ENCODE measurements at places on chromosomes 2 and 18.

DNA sequence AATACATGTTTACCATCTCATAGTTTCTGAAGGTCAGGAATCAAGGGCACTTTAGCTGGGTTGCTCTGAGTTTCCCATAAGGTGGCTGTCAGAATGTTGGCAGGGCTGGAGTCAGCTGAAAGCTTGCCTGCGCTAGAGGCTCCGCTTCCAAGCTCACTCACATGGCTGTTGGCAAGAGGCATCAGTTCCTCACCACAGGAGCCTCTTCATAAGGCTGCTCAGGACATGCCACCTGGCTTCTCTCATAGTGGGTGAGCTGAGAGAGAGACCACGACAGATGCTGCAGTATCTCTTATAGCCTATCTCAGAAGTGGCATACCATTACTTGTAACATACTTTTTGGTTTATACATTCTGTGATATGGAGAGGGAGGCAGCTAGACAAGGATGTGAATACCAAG, 7.2 kb downstream of the HADHB start:
- no peaks in the 10 kb centered on the region for H3K36me3 ChIP-seq
- H3K27me3 ChIP-seq, result no peaks in the 10 kb centered on the region
- H3K27ac ChIP-seq, result no peak overlapping the region
- DNase-seq, result no peak
- no peak overlapping the region for H3K4me3 ChIP-seq
- H3K4me1 ChIP-seq, result peaks cover 33% of the 10 kb centered on the region

GRCh38 chr2:191869781-191870180, 22.9 kb upstream of the CAVIN2 start:
- H3K27ac ChIP-seq, result no peak overlapping the region
- no peaks in the 10 kb centered on the region for H3K36me3 ChIP-seq
- no peaks in the 10 kb centered on the region for H3K27me3 ChIP-seq
- H3K4me1 ChIP-seq, result peaks cover 22% of the 10 kb centered on the region

DNA sequence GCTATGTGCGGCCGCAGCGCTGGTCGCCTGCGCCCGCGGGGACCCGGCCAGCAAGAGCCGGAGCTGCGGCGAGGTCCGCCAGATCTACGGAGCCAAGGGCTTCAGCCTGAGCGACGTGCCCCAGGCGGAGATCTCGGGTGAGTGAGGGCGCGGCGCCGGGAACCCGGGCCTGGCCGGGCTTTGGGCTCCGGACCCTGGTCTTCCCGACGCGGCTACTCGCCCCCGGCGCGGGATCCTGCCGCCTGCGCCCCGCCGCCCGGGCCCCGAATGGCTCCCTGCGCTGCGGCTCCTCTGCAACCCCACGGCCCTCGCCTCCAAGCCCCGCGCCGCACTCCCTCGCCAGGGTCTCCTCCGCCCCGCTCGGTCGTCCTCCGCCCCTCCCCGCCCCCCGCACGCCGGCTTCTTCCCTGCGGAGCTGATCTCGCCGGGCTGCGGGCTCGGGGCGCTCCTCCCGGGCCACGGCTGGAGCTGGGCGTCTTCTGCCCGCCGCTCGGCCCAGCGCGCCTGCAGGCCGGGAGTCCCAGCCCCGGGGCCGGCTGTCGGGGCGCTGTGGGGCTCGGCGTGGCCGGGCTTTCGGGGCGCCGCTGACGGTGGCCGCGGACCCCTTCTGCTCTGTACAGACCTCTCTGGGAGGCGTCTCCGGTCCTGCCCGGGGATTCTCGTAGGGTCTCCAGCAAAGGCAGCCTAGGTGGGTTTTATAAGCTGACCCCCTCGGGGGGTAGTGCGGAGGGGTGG, 652 bp downstream of the GPC1 start:
- H3K4me3 ChIP-seq, result peak overlapping the region; percentile 59
- peaks cover 77% of the 10 kb centered on the region for H3K27me3 ChIP-seq
- peak; percentile 80 for DNase-seq
- no peaks in the 10 kb centered on the region for H3K36me3 ChIP-seq

GRCh38 chr2:148459377-148459778, 185.2 kb upstream of the EPC2 start:
- H3K27ac ChIP-seq, result no peak overlapping the region
- H3K36me3 ChIP-seq, result peaks cover 3% of the 10 kb centered on the region
- no peaks in the 10 kb centered on the region for H3K27me3 ChIP-seq
- no peak for DNase-seq
- H3K4me3 ChIP-seq, result no peak overlapping the region

GRCh38 chr2:60966507-60967405, 50.8 kb upstream of the PEX13 start:
- no peak for DNase-seq
- H3K4me3 ChIP-seq, result no peak overlapping the region

GRCh38 chr2:230946429-230947234, 21.6 kb upstream of the GPR55 start:
- no peaks in the 10 kb centered on the region for H3K4me1 ChIP-seq
- no peak overlapping the region for H3K27ac ChIP-seq
- H3K4me3 ChIP-seq, result no peak overlapping the region
- no peak for DNase-seq
- H3K36me3 ChIP-seq, result no peaks in the 10 kb centered on the region

- H3K4me3 ChIP-seq, result no peak overlapping the region
- no peaks in the 10 kb centered on the region for H3K4me1 ChIP-seq
- H3K36me3 ChIP-seq, result no peaks in the 10 kb centered on the region
- no peaks in the 10 kb centered on the region for H3K27me3 ChIP-seq
- no peak for DNase-seq
- no peak overlapping the region for H3K27ac ChIP-seq
These were observed 736.0 kb upstream of the CELF4 start for GRCh38 chr18:38301621-38302020.

- no peak overlapping the region for H3K4me3 ChIP-seq
- no peaks in the 10 kb centered on the region for H3K27me3 ChIP-seq
- DNase-seq, result no peak
- peaks cover 22% of the 10 kb centered on the region for H3K4me1 ChIP-seq
- H3K36me3 ChIP-seq, result no peaks in the 10 kb centered on the region
These were observed 2.9 kb upstream of the ME2 start for GRCh38 chr18:50875966-50876536.

- no peak overlapping the region for H3K4me3 ChIP-seq
- H3K4me1 ChIP-seq, result no peaks in the 10 kb centered on the region
- H3K27me3 ChIP-seq, result no peaks in the 10 kb centered on the region
- no peak overlapping the region for H3K27ac ChIP-seq
- H3K36me3 ChIP-seq, result no peaks in the 10 kb centered on the region
These were observed 347.5 kb downstream of the CELF4 start for GRCh38 chr18:37218022-37218590.

DNA sequence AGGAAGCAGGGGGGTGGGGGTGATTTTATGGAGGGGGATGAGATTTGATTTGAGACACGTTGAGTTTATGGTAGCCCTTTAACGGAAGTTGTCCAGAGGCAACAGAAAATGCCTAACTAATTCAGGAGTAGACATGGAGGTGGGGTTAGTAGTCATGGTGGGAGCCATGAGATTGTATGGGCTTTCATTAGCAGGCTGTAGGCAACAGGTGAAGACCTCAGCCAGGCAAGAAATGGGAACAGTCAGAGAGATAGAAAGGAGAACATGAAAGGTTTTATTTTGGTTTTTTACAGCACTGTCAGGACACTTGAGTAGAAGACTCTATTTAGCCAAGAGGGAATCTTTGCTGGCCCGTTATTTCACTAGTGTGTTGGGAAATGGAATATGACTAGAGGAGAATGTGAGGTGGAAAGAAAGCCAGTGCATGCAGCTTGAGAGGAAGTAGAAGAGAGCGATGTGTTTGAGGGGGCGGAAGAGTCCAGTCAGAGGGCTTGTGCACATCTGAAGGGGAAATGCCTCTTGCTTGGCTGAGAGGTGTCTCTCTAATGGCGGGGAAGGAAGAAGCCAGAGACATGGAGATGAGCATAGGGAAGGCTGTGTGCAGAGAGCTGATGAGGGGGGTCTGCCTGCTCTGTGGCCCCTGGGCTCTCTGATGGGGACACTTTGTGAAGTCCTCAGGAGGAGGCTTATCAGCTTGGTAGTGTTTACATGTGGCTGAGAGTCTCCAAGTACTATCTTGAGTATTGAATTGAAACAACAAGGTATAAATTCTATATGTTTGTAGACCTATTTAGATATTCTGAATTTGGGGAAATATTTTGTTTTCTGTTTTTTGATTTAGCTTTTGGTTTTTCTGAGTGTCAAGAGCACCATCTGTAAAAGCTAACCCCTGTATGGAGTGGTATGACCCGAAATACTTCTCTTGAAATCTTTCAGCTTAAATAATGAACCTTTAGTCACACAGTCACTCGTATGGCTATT, 66.9 kb upstream of the ITM2C start:
- H3K4me3 ChIP-seq, result no peak overlapping the region
- no peaks in the 10 kb centered on the region for H3K27me3 ChIP-seq
- peaks cover 36% of the 10 kb centered on the region for H3K36me3 ChIP-seq
- H3K27ac ChIP-seq, result peak overlapping the region; percentile 63
- no peak for DNase-seq

- peaks cover 47% of the 10 kb centered on the region for H3K36me3 ChIP-seq
- no peak overlapping the region for H3K27ac ChIP-seq
- DNase-seq, result no peak
These were observed 313.3 kb downstream of the AGAP1 start for GRCh38 chr2:235806986-235807750.

DNA sequence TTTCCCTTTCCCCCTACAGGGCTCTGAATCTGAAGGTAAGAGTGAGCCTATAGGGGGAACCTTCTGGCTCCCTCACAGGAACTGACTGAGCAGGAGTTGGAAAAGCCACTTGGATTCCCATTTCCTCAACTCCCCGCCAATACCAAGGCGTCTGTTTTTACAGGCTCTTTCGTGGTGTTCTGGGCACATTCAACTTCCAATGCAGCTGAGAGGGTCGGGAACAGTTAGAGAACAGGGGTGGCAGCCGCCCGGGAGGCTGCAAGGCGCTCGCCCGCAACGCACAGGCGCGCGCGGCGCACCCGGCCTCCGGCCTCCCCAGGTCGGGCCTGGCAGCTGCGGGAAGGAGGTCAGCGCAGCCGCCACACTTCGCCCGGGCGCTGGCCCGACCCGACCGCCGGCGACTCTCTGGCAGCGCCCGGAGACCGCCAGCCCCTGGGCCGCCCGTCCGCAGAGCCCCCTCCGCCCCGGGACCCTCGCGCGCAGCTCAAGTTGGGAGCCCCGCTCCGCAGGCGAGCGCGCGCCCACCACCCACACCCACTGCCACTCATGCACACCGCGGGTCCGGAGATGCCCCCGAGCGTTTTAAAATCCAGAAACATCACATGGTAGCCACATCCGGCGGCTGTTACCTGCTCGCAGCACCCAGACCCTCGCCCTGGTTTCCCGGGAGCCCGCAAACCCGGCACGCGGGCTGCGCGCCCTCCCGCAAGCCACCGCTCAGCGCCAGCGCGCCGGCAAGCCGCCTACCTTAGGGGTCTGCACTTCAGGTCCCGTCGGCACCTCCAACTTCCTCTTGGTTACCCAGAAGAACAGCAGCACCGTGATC, 816 bp downstream of the GALNT14 start:
- no peak overlapping the region for H3K27ac ChIP-seq
- peaks cover 7% of the 10 kb centered on the region for H3K4me1 ChIP-seq
- no peak for DNase-seq
- peak overlapping the region; percentile 38 for H3K4me3 ChIP-seq
- peaks cover 34% of the 10 kb centered on the region for H3K27me3 ChIP-seq

GRCh38 chr2:232960862-232961261, 52.2 kb downstream of the NGEF start:
- H3K4me3 ChIP-seq, result no peak overlapping the region
- no peak for DNase-seq
- H3K27me3 ChIP-seq, result no peaks in the 10 kb centered on the region
- H3K27ac ChIP-seq, result no peak overlapping the region
- no peaks in the 10 kb centered on the region for H3K4me1 ChIP-seq

DNA sequence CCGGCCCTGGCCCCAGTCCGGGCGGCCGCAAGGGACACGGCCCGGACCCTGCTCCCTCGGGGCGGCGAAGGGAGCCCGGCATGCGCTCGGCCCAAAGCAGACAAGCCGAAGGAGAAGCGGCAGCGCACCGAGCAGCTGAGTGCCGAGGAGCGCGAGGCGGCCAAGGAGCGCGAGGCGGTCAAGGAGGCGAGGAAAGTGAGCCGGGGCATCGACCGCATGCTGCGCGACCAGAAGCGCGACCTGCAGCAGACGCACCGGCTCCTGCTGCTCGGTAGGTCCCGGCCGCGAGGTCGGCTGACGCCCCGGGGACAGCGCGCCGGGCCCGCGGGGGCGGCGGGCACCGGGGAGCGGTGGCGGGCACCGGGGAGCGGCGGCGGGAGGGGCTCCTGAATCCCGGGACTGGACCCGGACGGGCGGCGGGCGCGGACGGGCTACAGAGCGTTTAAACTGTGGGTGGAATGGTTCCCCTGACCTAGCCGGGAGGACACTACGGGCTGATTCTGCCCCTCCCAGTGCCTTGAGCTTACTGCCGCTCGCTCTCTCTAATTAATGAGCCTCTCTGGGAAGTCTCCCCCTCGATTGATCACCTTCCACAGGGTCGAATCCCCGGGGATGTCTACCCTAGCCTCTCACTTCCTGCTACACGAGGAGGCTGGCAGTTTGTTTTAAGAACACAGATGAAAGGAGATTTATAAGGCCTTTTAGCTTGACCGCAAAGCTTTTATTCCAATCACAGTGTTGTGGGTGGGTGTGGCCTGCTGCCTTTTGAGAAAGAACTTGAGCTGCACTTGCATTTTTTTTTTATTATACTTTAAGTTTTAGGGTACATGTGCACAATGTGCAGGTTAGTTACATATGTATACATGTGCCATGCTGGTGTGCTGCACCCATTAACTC, 853 bp downstream of the GNAL start:
- peak overlapping the region; percentile 52 for H3K4me3 ChIP-seq
- H3K27me3 ChIP-seq, result peaks cover 65% of the 10 kb centered on the region
- no peak overlapping the region for H3K27ac ChIP-seq
- peaks cover 18% of the 10 kb centered on the region for H3K4me1 ChIP-seq
- no peaks in the 10 kb centered on the region for H3K36me3 ChIP-seq

- no peak overlapping the region for H3K4me3 ChIP-seq
- no peaks in the 10 kb centered on the region for H3K36me3 ChIP-seq
- H3K27ac ChIP-seq, result no peak overlapping the region
These were observed 5.2 kb downstream of the TTC39C start for GRCh38 chr18:24019641-24020331.

DNA sequence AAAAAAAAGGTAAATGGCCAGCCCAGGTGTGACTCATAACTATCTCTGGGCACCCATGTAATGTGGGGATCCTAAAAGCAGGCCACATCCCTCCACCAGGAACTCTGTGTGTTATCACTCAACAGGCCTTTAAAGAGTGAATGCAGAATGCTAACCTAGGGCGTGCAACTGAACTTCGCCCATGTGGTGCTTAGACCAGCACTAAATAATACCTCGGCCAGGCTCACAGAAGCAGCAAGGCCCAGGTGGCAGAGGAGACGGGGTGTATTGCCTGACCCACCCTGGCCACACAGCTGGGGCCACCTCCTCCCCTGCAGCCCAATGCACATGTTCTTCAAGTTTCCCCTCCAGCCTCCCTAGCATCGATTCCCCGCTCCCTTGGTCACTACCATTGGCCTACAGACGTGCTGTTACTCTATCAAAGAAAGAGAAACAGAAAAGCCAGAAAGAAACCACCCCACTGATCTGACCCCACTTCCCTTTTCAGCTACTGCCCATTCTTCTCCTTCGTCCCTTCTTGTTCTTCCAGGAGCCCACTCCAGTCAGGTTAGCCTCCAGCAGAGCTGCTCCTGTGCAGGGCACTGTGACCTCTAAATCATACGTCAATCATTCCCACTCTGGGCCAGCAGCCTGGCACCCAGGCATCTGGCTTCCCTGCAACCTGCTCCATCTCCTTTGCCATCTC, 22.0 kb downstream of the FAM178B start:
- DNase-seq, result peak; percentile 61
- no peaks in the 10 kb centered on the region for H3K36me3 ChIP-seq
- no peak overlapping the region for H3K27ac ChIP-seq
